ENCODE measurements at places on chromosomes 2 and 18.

DNA sequence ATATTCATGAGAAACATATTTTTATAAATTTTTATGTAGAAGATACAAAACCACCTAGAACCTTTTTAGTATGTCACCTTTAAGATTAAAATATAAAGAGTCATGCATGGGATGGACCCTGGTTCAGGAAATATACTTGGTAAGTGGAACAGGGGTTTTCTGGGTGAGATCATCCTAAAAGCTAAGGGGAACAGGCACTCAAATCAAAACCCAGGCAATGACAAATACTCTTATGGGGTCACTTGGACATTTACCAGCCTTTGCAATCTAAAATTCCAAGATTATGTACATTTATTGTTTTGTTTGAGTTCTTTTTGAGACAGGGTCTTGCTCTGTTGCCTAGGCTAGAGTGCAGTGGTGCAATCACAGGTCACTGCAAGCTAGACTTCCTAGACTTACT lies 65.8 kb downstream of the SGPP2 start:
- DNase-seq: no peak

- no peak for DNase-seq
Observed at GRCh38 chr2:168245074-168245825, 2.1 kb downstream of the STK39 start.

GRCh38 chr2:118881490-118882129 lies 34.2 kb upstream of the EN1 start:
- peak; percentile 4 for DNase-seq

- DNase-seq: no peak
Observed at GRCh38 chr2:168912466-168912865, 11.4 kb downstream of the G6PC2 start.

- DNase-seq: no peak
Observed at GRCh38 chr2:31140151-31140550, 1.9 kb upstream of the GALNT14 start.

GRCh38 chr2:238902285-238902684 lies 54.4 kb downstream of the TWIST2 start:
- DNase-seq: no peak

- no peak for DNase-seq
Observed at GRCh38 chr18:36265015-36265414, 32.5 kb upstream of the FHOD3 start.

DNA sequence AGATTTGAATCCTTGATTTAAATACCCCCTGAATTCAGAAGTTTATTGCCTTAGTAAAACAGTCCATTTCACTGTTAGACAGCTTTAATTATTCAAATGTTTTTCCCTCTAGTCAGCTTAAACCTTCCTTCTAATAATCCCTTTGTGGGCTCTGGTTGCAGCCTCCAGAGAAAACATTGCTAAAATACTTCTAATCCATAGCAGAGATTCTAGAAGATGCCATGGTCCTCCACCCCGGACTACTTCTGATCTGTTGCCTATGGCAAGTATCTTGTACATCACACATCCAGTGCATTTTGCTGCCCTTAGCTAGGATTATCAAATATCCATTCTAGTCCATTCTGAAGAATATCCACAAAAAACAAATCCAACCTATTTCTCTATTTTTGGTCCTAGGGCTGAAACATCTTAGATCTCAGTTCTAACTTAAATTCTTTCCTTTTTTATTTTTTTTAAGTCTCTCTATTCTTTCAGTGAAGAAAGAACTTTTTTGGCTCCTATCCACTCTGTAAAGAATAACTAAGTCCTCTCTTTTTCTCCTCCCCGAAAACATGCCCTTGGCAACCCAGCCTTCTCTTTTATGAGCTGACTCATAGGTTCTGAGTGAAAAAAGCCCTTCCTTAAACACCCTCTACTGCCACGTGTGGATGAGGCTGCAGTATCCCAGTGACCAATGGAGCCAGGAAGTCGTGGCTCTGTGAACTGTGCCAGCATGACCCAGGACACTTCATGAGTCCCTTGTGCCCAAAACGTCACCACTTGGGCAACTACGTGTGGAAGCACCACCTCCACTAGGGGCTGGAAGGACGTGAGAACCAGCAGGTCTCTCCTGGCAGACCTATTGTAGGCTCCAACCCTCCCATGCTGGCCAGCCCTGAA lies 349.8 kb downstream of the TNS1 start:
- no peak for DNase-seq

GRCh38 chr18:63161032-63161760 lies 158.4 kb downstream of the BCL2 start:
- no peak for DNase-seq

DNA sequence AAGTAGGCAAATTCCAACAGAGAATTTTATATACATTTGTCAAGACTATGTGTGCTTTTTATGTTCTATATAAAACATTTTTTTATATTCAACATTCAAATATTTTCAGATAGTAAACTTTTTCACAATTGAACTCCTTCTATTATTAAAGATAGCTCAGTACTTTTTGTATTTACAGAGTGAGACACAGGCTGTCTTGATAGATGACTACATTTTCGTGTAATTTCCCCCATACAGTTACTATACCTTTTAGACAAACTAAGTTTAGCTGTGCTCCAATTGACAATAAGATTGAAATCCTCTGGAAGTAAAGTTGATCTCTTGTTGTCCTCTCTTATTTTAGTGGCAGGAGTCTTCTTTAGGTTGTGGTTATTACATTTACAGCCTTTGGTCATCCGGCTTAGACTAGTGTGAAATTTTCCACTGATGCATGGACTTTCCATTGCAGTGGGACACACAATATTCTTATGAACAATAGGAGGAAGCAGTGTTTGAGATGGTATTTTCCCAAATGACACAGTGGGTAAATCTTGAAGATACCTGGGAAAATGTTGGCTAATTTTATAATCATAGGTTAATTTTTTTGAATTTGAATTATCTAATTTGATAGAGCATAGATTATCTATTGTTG lies 21.0 kb downstream of the ZSWIM2 start:
- DNase-seq: no peak

DNA sequence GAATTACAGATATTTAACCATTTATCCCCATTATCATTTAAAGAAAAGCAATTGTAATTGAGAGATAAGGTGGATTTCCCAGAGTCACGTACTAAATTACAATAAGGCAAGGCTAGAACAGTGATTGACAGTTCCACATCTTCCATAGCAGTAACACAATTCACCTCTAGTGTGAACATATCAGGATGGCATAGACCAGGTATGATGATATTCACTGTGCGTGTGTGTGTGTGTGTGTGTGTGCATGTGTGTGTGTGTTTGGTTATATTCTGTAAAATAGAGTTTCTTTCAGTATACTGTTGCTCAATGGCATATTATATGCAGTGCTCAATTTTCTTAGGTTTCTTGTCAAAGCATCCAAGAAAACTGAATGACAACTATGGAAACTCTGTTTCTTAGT lies 1.7 kb downstream of the SCN2A start:
- DNase-seq: no peak

GRCh38 chr2:9991221-9991620 lies 39.7 kb downstream of the GRHL1 start:
- DNase-seq: no peak

Data from glomerular endothelial cell (primary cell).